ENCODE measurements at places on chromosomes 3 and 15. TPM values are rescaled to one million over a fixed set of nuclear protein-coding genes. Genes with fewer than 3 reads are reported as not detected.

Gene IL12A
- total RNA-seq: 2.8 TPM

GRCh38 chr15:79922512-79923078 lies 25.8 kb upstream of the MTHFS start:
- DNase-seq: no peak

DNA sequence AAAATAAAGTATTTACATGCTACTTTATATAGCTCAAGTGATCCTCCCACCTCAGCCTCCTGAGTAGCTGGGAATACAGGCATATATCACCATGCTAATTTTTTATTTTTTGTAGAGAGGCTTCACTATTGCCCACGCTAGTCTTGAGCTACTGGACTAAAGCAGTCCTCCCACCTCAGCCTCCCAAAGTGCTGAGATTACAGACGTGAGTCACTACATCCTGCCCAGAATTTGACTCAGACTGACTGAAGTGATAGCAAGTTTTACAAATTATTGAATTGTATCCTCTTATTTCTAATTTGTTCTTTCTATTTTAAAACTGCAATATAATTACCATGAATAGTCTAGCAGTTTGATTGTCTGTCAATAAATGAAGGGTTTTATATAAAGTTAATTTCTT lies 210.3 kb upstream of the CGNL1 start:
- DNase-seq: peak; percentile 47

GRCh38 chr3:39154280-39155021 lies 1.1 kb upstream of the CSRNP1 start:
- DNase-seq: peak; percentile 45

- no peak for DNase-seq
Observed at GRCh38 chr3:15185404-15185803, 20.6 kb upstream of the CAPN7 start.

Measured in GM23248 (cell line).